ENCODE measurements at places on chromosomes 5 and 9. TPM values are rescaled to one million over a fixed set of nuclear protein-coding genes. Genes with fewer than 3 reads are reported as not detected.

- no peak overlapping the region for H3K27ac ChIP-seq
- H3K27me3 ChIP-seq: no peaks in the 10 kb centered on the region
- no peaks in the 10 kb centered on the region for H3K36me3 ChIP-seq
- no peaks in the 10 kb centered on the region for H3K4me1 ChIP-seq
- no peak overlapping the region for H3K4me3 ChIP-seq
These were observed 177.9 kb upstream of the FST start for GRCh38 chr5:53302529-53302928.

NKD2 gene
- 1.8 TPM for total RNA-seq

- no peaks in the 10 kb centered on the region for H3K4me1 ChIP-seq
- no peak for DNase-seq
- H3K27ac ChIP-seq: no peak overlapping the region
- H3K4me3 ChIP-seq: no peak overlapping the region
- H3K36me3 ChIP-seq: no peaks in the 10 kb centered on the region
These were observed 94.4 kb downstream of the PDZD2 start for GRCh38 chr5:31733371-31733770.

GRCh38 chr9:16039218-16039987, 486.6 kb downstream of the CCDC171 start:
- H3K4me3 ChIP-seq: no peak overlapping the region
- no peaks in the 10 kb centered on the region for H3K4me1 ChIP-seq
- no peaks in the 10 kb centered on the region for H3K36me3 ChIP-seq
- no peaks in the 10 kb centered on the region for H3K27me3 ChIP-seq
- DNase-seq: peak; percentile 71
- peak overlapping the region; percentile 62 for H3K27ac ChIP-seq

- no peak for DNase-seq
- no peak overlapping the region for H3K4me3 ChIP-seq
- H3K27me3 ChIP-seq: no peaks in the 10 kb centered on the region
These were observed 1404.3 kb downstream of the MAT2B start for GRCh38 chr5:164909673-164910072.

NFIB gene
- 63.8 TPM for total RNA-seq

C5orf52 gene
- not detected for total RNA-seq

DNA sequence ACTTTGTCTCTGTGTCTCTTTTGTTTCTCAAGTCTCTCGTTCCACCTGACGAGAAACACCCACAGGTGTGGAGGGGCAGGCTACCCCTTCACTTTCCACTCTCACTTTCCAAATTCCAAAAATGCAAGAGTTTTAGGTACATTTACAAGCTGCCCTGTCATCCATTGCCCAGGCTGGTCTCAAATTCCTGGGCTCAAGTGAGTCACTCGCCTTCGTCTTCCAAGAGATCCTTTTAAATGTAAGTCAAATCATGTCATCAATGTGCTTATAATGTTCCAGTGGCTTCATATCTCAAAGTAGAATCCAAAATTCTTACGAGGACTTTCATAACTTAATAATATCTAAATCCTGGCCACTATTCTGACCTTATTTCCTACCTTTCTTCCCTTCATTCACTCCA, 20.4 kb upstream of the UGCG start:
- H3K27ac ChIP-seq: no peak overlapping the region
- no peaks in the 10 kb centered on the region for H3K36me3 ChIP-seq
- no peaks in the 10 kb centered on the region for H3K4me1 ChIP-seq
- no peak for DNase-seq
- no peak overlapping the region for H3K4me3 ChIP-seq
- no peaks in the 10 kb centered on the region for H3K27me3 ChIP-seq

GRCh38 chr5:66828548-66829357, 232.6 kb downstream of the MAST4 start:
- no peaks in the 10 kb centered on the region for H3K36me3 ChIP-seq
- DNase-seq: peak; percentile 80
- peak overlapping the region; percentile 34 for H3K4me3 ChIP-seq
- no peaks in the 10 kb centered on the region for H3K27me3 ChIP-seq
- H3K4me1 ChIP-seq: peaks cover 15% of the 10 kb centered on the region

- H3K27me3 ChIP-seq: no peaks in the 10 kb centered on the region
- DNase-seq: no peak
- no peaks in the 10 kb centered on the region for H3K36me3 ChIP-seq
- peak overlapping the region; percentile 49 for H3K27ac ChIP-seq
- peaks cover 22% of the 10 kb centered on the region for H3K4me1 ChIP-seq
These were observed 1.1 kb downstream of the IL4 start for GRCh38 chr5:132674671-132675506.
